ENCODE measurements at places on chromosomes 1 and 21.

DNA sequence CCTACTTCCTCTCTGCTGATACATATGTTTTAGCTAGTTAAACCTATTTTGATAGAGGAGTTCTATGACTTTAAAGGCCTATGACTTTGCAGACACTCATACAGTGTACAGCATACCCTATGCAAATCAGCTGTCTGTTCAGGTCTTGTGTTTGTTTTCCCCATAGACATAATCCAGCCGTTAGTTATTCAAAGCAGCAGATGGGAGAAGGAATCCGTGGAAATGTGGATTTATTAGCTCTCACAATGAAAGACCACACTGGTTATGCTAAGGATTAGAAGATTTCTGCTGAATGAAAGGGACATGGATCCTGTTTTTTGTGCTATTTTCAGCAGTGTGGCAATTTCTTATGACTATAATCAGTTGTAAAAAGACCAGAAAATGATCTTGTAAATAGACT, 59.8 kb downstream of the MAST2 start:
- DNase-seq = no peak

GRCh38 chr1:90729504-90730242, 12.6 kb upstream of the BARHL2 start:
- no peak for DNase-seq

GRCh38 chr1:207174913-207175312, 70.9 kb downstream of the C4BPA start:
- no peak for DNase-seq

- no peak for DNase-seq
Observed at GRCh38 chr1:82565146-82565545, 764.4 kb downstream of the ADGRL2 start.

- DNase-seq = no peak
Observed at GRCh38 chr1:153343811-153344717, 4.6 kb downstream of the PGLYRP4 start.

All from NCI-H1417 (cell line).